CD8-positive, alpha-beta T cell (primary cell): ENCODE measurements at places on chromosomes 2 and 18. TPM values are rescaled to one million over a fixed set of nuclear protein-coding genes. Genes with fewer than 3 reads are reported as not detected.

The NYAP2 gene
- total RNA-seq, result not detected

The FAM237A gene
- total RNA-seq, result not detected

The DNAH7 gene
- total RNA-seq, result not detected

The EVA1A gene
- not detected for total RNA-seq

The PARD3B gene
- total RNA-seq, result 0.54 TPM

The TMEM214 gene
- 27.4 TPM for total RNA-seq

The ZEB2 gene
- total RNA-seq, result 73.0 TPM

The HAAO gene
- total RNA-seq, result not detected

The POTEJ gene
- total RNA-seq, result not detected

The PIEZO2 gene
- total RNA-seq, result not detected

The CRACDL gene
- 0.75 TPM for total RNA-seq

The C2orf81 gene
- total RNA-seq, result 0.75 TPM

The ACADL gene
- not detected for total RNA-seq

The TMSB10 gene
- 1,479 TPM for total RNA-seq

The GALR1 gene
- not detected for total RNA-seq
